ENCODE measurements at places on chromosomes 2 and 18.

GRCh38 chr2:131417886-131418285 lies 53.9 kb upstream of the RAB6D start:
- DNase-seq, result no peak

DNA sequence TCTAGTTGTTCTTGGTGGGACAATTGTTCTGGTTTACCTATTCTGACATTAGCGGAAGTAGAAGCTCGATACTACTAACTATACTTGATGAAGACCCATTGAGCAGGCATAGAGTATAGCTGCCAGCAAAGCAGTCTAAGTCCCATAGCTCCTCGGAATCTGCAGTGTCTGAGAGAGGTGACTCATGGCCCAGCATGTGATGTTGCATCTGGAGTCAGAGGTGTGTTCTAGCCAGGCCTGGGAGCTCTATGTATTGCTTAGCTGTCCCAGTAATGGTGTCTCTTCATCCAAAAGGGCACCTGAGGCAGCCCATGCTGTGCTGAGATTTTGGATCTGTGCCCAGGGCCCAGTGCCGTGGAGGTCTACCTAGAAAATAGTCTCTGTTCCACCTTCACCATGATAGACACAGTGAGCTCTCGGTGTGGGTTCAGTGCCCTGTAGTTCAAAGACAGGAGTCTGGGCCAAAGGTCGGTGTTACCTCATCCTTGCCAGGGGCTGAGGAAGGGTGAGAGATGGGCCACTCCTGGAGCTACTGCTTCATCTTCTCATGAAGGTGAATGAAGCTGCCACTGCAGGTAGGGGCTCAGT lies 47.3 kb downstream of the MEX3C start:
- DNase-seq, result no peak

GRCh38 chr2:9212661-9213411 lies 6.2 kb downstream of the ASAP2 start:
- no peak for DNase-seq

DNA sequence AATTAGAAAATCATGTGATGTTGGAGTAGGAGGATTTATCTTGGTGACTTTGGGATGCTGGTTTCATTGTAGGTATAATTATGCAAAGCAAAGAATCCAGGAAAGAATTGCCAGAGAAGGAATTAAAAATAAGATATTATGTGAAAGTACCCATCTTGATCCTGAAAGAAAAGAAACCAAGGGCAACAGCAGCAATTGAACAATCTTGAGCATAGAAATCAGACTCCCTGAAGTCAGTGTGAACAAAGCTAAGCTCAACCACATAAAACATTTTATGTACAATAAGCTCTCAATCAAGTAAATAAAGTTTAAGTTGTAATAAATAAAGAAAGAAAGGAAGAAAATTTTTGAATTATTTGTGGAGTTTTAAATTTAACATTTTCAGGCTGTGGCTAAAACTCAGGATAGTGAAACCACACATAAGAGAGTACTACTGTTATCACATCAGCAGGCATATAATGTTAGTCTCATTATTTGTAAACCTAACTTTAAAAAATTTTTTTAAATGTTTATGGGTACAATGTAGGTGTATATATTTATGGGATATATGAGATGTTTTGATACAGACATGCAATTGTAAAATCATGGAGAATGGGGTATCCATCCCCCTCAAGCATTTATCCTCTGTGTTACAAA lies 32.8 kb upstream of the GPR55 start:
- no peak for DNase-seq

GRCh38 chr2:68512966-68513365 lies 45.6 kb downstream of the APLF start:
- DNase-seq, result peak; percentile 29

- DNase-seq, result no peak
Measured at GRCh38 chr2:101151859-101152271, 683 bp upstream of the TBC1D8 start.

- no peak for DNase-seq
Measured at GRCh38 chr2:62184512-62185230, 11.2 kb upstream of the B3GNT2 start.

- peak; percentile 9 for DNase-seq
Measured at GRCh38 chr2:190512539-190513095, 21.9 kb downstream of the NEMP2 start.

- no peak for DNase-seq
Measured at GRCh38 chr18:46260016-46260878, 156.1 kb downstream of the HAUS1 start.

DNA sequence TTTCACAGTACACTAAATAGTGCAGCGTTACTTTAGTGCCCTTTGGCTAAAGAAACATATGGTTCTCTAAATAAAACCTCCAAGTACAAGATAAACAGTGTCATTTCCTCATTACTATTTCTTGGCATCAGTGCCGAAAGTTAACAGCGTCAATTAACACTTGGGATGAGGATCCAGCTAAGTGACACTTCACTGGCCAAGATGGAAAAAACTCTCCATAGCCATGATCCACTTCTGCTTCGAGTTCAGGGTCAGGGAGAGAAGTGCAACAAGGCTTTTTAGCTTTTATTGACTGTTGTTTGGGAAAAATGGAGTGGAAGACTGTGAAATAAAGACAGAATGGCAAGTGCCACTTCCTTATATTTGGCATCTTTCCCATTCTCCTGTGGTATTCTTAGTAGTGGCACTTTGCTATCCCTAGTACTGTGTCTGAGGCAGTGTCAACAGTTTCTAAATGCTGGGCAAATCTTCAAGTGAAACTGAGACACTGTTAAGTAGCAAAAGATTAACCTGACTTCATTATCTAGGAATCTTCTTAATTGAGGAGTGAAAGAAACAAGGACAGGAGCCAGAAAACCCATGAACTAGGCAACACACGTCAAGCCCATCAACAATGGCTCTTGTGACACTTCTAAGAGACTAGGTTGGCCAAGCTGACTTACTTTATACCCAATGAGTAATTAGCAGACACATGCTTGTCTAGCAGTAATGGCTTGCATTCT lies 222.5 kb upstream of the SESTD1 start:
- DNase-seq, result no peak

GRCh38 chr2:95359501-95359930 lies 43.0 kb upstream of the FAHD2A start:
- DNase-seq, result no peak

GRCh38 chr2:48452108-48452507 lies 77.8 kb upstream of the STON1 start:
- DNase-seq, result no peak

GRCh38 chr2:24024018-24024417 lies 14.1 kb downstream of the MFSD2B start:
- DNase-seq, result no peak

DNA sequence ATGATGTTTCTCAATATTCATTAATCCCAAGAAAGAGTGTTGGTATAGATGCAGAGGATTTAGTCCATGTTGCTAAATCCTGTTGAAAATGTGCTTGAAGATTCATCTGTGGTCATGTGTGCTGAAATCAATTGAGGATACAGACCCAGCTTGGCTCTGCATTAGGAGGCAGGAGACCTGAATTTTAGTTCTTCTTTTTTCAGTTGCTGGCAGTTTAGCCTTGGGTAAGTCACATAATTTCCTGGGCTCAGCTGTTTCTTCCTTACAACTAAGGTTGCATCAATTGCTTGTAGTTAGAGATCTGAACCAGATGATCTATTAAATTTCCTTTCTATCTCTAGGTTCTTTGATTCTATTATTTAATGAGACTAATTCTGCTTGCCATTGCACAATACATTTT lies 54.4 kb downstream of the SETBP1 start:
- DNase-seq, result peak; percentile 46

DNA sequence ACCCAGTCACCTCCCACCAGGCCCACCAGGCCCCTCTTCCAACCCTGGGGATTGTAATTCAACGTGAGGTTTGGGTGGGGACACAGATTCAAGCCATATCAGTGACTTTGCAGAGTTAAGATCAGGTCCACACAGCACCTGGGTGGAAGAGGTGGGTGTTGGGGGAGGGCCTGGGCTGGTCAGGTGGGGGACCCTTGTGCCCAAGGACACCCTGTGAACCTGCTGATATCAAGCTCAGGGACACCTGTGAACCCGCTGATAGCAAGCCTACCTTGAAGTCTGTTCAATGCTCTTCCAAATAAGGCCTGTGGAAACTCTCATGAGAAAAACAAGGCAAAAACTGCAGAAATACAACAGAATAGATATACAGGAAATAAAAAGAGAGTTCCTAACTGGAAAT lies 19.9 kb upstream of the TPO start:
- DNase-seq, result no peak

- no peak for DNase-seq
Measured at GRCh38 chr2:3399829-3400228, 20.3 kb downstream of the TRAPPC12 start.

DNA sequence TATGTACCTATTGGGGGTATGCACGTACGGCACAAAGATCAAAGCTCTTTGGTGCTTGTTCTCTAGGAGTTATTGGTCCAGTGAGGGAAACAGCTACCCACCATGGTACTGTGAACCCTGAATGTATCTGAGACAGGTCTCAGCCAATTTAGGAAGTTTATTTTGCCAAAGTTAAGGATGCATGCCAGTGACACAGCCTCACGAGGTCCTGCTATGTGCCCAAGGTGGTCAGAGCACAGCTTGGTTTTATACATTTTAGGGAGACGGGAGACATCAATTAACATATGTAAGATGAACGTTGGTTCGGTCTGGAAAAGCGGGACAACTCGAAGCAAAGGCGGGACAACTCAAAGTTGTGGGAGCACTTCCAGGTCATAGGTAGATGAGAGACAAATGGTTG lies 75.8 kb downstream of the SOWAHC start:
- no peak for DNase-seq

GRCh38 chr18:3402982-3403451 lies 47.0 kb upstream of the TGIF1 start:
- DNase-seq, result no peak

DNA sequence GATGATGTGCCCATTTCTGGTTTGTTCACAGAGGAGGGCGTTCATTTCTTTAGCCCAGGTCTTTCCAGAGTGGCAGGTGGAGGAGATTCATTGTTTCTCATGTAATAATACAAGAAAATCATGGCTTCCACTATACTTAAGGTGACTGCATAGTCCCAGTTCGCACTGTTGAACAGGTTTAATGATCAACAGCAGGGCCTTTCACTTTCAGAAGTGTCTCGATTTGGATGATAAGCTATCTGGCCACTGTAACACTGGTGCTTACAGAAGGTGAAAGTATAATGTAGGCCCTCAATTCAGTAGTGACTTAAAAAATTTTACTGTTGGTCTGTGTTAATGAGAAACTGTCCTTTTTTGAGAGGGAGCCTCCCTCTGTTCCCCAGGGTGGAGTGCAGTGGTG lies 1.4 kb downstream of the RMC1 start:
- peak; percentile 11 for DNase-seq

DNA sequence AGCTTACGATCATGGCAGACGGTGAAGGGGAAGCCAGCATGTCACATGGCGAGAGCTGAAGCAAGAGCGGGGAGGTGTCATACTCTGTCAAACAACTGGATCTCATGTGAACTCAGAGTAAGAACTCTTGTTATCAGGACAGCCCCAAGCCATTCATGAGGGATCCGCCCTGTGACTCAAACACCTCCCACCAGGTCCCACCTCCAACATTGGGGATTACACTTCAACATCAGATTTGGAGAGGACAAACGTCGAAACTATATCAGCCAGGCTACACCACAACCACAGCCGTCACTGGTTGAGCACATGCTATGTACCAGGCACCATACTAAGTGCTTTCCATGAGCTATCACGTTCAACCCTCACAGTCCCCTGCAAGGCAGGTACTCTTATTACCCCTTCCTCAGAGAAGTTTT lies 293.8 kb downstream of the PRKCE start:
- no peak for DNase-seq

Measured in suppressor macrophage treated with lipopolysaccharide for 4 hours (primary cell).